HepG2 (cell line): ENCODE measurements at places on chromosomes 5 and 9.

DNA sequence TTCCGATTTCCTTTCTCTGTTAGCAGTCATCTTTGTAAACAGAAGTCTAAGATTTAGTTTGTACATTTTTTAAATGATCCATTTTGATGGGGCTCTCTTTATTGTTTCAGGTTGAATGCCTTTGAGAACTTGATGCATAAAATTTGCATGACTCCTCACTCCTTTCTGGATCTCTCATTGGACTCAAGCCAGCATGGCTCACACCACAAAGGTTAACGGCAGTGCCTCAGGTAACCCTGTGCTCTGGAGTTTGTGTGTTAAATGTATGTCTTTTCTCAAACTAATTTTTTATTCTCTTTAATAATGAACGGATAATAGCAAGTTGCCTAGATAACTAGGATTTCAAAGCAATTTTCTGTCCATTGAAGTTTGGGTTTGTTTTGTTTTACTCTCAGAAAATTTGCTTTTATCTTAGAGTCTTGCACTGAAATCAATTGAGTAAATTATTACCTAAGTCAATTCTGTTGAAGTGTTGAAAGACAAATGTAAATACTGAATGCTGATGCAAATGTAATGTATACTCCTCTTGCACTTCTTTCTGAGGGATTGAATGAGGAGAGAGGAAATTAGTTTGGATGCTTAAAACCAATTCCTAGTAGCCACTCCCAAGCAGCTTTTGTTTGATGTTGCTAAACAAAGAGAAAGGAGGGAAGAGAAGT lies 164.6 kb upstream of the DMRT1 start:
- peak; percentile 86 for DNase-seq
- peak overlapping the region; percentile 33; the same call in 1 of the 2 replicates for H3K4me3 ChIP-seq
- H3K27ac ChIP-seq, result peak overlapping the region; percentile 88
- no peaks in the 10 kb centered on the region for H3K27me3 ChIP-seq

DNA sequence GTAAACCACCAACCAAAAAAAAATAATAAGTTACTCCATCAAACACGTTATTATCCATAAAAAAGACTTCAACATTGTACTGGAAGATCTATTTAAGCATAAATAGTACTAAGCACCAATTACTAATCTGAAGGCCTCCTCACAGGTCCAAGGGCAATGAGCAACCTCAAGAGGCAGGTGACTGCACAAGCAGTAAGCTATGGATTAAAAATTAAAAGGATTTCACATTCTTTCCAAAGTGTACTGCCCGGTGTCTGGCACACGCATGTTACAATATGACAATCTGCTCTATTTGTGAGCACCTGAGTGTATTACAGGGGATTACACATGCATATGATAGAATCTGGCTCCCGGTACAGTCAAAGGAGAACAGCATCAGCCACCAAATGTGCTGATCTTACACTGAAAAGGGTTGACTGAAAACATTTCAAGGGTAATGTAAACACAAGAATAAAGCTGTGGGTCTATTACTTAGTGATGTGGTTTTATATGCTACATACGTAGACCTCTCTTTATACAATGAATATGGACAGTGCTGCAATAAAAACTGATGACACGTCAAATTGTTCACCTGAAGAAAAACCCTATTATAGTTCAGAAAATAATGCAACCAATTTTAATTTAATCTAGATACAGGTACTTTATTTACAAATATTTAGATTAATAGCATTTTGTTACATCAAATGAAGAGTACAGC lies 22.8 kb downstream of the RAB14 start:
- no peaks in the 10 kb centered on the region for H3K27me3 ChIP-seq
- no peak for DNase-seq
- H3K36me3 ChIP-seq, result peaks cover 8% of the 10 kb centered on the region; the same call in 2 of the 3 replicates

DNA sequence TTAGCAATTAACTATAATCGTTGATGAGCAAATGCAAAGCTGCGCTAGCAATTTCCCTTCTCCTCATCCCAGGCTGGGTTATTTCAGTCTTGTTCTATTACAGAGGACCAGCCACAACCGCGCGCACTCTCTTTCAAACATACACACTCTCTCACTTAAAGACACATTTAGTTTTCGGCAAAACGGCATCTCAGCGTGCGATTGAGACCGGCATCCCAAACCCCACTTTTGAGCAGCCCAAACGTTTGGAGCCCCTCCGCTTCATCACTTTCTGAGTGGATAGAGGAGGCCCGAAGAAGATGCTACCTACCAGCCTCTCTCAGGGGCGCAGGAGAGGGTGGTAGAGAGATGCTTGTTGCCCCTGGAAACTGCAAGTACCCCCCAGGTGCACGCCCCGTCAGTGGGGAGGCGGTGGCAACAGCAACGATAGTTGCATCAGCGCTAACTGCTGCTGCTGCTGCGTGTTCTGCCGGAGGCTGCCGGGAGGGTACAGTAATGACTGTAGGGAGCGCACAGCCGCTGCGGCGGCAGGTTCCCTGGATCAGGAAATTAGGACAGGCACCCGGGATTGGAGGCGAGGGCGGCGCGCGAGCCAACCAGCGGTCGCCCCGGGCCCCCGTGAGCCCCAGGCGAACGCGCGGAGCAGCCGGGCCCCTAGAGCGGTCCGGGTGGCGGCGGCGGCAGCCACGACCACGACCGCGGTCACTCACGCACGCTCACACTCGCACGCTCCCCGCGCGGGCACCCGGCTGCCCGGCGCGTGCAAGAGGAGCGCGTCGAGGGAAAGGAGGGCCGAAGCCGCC lies 467 bp upstream of the VLDLR start:
- peak overlapping the region; percentile 49; the same call in 1 of the 2 replicates for H3K4me3 ChIP-seq
- no peaks in the 10 kb centered on the region for H3K36me3 ChIP-seq
- peaks cover 24% of the 10 kb centered on the region for H3K4me1 ChIP-seq
- H3K27ac ChIP-seq, result no peak overlapping the region
- DNase-seq, result peak; percentile 36

GRCh38 chr9:27248702-27249101 lies 48.2 kb downstream of the EQTN start:
- no peak overlapping the region for H3K4me3 ChIP-seq
- H3K36me3 ChIP-seq, result no peaks in the 10 kb centered on the region
- H3K4me1 ChIP-seq, result no peaks in the 10 kb centered on the region
- no peak overlapping the region for H3K27ac ChIP-seq
- H3K27me3 ChIP-seq, result no peaks in the 10 kb centered on the region

DNA sequence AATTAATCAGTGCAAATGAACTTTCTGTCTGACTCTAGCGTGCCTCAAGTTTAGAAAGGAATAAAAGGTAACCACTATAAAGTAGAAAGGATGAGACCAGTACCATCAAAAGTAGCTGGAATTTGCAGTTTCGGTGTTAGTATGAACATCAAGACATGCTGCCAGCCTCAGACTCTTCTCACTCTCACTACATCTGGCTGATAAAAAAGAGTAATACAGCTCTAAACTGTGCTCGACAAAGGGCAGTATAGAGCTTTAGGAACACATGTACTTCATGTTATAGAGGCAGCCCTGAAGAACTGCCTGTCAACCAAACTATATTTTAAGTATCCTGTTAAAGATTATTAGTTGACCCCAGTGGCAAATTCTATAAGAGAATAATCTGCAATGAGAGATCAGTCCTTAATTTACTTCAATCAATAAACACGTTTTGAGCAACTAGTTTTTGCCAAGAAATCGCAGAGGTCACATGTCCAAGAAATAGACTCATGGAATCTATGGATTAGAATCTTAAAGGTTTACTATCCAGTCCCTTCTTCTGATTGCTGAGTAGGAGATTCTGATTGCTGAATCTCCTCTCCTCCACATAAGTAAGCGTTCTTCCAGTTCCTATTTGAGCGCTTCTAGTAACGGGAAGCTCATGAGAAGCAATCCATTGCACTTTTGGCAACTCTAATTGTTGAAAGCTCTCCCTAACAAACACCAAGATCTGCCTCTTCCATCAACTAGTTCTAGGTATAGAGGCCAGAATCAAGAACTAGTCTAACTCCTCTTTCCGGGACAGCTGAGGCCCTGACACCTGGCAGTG lies 941 bp downstream of the XPA start:
- H3K27ac ChIP-seq, result peak overlapping the region; percentile 82
- H3K4me3 ChIP-seq, result peak overlapping the region; percentile 85
- peaks cover 61% of the 10 kb centered on the region for H3K4me1 ChIP-seq
- H3K36me3 ChIP-seq, result peaks cover 2% of the 10 kb centered on the region
- peak; percentile 5 for DNase-seq

- peaks cover 57% of the 10 kb centered on the region for H3K4me1 ChIP-seq
- H3K27me3 ChIP-seq, result no peaks in the 10 kb centered on the region
- no peaks in the 10 kb centered on the region for H3K36me3 ChIP-seq
- H3K27ac ChIP-seq, result no peak overlapping the region
These were observed 1.4 kb downstream of the SLC26A2 start for GRCh38 chr5:149961957-149962409.
